RPMI7951 (cell line): ENCODE measurements at places on chromosomes 4 and X. TPM values are rescaled to one million over a fixed set of nuclear protein-coding genes. Genes with fewer than 3 reads are reported as not detected.

The RTL5 gene
- total RNA-seq: 0.78 and 1.2 TPM in 2 replicates

The HTRA3 gene
- 7.8 and 8.6 TPM in 2 replicates for total RNA-seq

The GAGE12H gene
- not detected in 2 replicates for total RNA-seq

The TEX13A gene
- not detected in 2 replicates for total RNA-seq

The LEF1 gene
- 31.6 and 52.9 TPM in 2 replicates for total RNA-seq

The SSX3 gene
- not detected in 2 replicates for total RNA-seq

- no peak for DNase-seq
Observed at GRCh38 chrX:1434871-1435240, 17.9 kb downstream of the ASMTL start.

DNA sequence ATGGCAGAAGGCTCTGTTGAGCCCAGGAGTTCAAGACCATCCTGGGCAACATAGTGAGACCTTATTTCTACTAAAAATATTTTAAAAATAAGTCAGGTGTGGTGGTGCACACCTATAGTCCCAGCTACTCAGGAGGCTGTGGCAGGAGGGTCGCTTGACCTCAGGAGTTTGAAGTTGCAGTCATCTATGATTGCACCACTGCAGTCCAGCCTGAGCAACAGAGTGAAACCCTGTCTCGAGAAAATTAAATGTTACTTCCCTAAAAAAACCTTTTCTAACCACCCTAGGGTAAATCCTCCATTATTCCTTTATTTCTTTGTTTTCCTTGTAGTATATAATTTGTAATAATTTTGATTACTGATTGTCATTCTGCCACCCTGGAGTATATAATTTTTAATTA is 7.9 kb downstream of the FAM200B start:
- DNase-seq: no peak

GRCh38 chrX:100643956-100644860 is at the start of gene SRPX2:
Gene SRPX2 (plus strand): TSS chrX:100644199. CDS start chrX:100646323, 2,124 bp downstream.
- DNase-seq: peak; percentile 80

DNA sequence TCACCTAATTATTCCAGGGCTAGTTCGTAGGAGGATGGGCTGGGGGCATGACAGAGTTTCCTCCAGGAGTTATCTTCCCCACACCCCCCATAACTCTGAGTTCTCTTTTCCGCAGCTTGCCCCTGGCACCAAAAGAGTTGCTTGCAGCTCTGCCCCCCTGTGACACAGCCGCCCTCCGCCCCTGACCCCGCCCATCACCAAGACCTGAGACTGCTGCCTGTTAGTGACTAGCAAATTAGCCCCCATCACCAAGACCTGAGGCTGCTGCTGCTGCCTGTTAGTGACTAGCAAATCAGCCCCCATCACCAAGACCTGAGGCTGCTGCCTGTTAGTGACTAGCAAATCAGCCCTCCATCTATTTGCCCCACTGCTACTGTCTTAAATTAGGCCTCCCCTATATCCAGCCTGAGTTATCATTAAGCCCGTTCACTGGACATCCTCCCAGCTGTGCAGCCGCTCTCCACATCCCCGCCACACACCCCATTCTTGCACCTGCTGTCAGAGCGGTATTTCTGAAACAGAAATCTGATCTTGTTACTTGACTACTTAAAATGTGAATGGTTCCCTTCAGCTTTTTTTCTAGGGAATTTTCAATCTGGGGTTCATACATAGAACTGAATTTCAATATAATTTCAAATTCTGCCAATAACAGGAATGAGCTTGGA is 1.5 kb upstream of the PAPSS1 start:
- DNase-seq: no peak

DNA sequence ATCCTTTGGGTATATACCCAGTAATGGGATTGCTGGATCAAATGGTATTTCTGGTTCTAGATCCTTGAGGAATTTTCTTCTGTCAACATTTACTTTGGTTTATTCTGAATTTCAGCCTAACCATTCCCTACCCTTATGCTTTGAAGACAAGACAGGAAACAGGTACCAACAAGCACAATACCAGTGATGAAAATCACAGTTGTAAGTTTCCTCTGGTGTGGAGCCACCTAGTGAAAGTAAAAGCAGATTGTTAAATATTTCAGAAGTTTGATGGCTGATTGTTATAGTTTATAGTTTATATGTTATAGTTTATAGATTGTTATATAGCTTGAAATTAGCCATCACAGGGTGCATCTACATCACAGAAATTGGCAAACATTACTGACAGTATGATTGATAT is 104.5 kb upstream of the AGA start:
- DNase-seq: no peak

- DNase-seq: peak; percentile 32
Observed at GRCh38 chr4:26204911-26205370, 115.9 kb upstream of the RBPJ start.

DNA sequence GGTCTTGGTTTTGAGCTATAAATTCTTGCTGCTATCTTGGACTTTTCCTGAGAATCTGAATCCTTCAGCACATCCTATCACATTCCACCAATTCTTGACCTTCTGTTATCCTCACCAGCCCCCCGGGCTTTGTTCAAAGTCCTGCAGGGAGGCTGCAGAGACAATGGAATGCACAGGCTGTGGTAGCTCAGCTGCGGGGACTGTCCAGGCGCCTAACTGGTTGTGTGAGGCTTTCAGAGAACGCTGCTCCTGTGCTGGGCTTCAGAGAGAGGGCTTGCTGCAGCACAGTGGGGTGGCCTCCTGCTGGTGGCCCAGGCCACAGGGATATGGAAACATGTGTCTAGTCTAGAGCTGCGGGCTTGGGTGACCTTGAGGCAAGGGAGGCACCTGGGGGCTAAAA is 196.3 kb upstream of the GATB start:
- peak; percentile 28 for DNase-seq

- DNase-seq: no peak
Observed at GRCh38 chrX:51759055-51759839, 16.0 kb downstream of the GSPT2 start.

GRCh38 chr4:76207549-76207948 is 6.1 kb downstream of the SCARB2 start:
- DNase-seq: no peak

DNA sequence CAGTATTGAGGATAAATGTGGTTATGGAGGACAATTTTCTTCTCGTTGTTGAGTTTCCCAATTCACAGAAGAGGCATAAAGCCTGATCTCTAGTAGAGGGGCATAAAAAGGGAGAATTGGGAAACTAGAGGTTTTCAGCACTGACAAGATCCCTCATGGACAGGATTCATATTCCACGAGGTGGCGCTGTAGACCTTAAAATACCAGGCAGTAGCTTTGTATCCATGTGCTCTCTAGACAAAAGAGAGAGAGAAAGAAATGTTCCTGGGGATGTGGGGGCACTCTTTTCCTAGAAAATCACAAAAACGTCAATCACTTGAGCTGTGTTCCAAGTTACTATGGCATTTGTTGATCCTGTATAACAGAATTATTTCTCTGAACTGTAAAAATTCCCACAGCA is 128.3 kb downstream of the MAGEE1 start:
- DNase-seq: peak; percentile 12

- DNase-seq: no peak
Observed at GRCh38 chr4:159508917-159509500, 406.1 kb downstream of the RAPGEF2 start.

GRCh38 chr4:11469650-11470437 is 41.1 kb upstream of the HS3ST1 start:
- no peak for DNase-seq
